ENCODE measurements at places on chromosomes 5 and 9.

- DNase-seq, result peak; percentile 95
Observed at GRCh38 chr9:134449180-134449916, 123.1 kb downstream of the RXRA start.

DNA sequence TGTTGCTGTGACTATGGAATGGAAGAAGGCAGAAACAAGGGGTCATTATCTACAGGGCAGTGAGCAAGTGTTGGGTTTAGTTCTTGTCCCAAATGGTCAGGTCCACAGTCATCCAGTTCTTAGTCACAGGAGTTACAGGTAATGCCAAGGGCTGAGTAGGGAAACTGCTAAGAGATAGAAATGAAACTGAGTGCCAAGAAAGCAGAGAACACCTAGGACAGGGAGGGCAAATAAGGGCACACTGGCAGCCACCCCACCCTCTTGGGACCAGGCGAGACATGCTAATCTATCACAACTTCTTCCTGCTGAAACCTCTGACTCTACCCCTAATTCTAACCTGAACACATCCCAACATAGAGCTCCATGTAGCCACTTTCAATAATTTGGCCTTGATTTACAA, 103.2 kb downstream of the KLF4 start:
- DNase-seq, result no peak

- no peak for DNase-seq
Observed at GRCh38 chr9:107833295-107833694, 343.7 kb upstream of the KLF4 start.

DNA sequence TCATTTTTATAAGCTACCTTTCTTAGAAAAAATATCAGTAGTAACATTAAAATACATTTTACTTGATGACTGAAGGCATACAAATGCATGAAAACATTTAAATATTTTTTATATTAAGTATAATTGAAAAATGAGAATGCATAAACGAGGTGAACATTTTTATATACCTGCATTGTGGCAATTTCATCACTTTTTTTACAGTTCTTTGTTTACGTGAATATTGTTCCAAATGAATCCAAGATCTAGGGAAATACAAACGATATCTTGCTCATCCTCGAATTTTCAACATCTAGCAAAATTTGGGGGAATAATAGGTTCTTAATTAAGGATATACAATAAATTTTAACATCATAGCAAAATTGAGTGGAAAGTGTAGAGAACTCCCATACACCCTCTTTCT, 45.5 kb upstream of the ALDH1A1 start:
- no peak for DNase-seq

DNA sequence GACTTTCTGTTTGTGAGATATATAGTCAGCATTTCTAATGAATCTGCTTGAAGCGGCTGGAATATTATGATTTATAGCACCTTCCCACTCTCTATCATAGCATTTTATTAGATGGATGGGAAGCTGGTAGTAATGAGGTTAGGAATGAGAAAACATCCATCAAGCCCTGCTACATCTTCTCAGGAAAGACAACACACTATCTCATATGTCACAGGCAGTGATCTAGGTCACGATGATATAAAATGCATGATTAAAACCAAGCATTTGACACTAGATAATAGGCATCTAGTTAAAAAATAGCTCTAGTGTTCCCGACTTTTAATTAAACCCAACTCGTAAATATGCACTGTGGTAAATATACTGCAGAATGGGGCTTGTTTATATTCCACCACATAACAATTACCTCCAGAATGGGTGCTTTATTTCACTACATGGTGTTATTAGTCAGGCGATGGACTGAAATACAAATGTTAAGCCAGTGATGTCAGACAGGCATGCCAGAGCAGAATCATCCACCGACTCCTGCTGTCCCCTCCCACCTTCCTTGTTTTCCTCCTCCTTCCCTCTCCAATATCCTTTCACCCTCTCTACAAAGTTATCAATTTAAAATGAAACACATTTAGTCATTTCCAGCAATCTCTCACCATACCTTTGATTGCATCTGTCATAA, 286.8 kb downstream of the SPATA31D1 start:
- DNase-seq, result no peak

Measured in Kasumi-1 (cell line).